ENCODE measurements at places on chromosomes 2 and 18.

GRCh38 chr2:111178730-111179405, 58.2 kb downstream of the BCL2L11 start:
- DNase-seq, result no peak

- no peak for DNase-seq
Measured at GRCh38 chr2:144937910-144938709, 418.2 kb upstream of the ZEB2 start.

GRCh38 chr2:1553671-1554295, 140.5 kb downstream of the TPO start:
- no peak for DNase-seq

DNA sequence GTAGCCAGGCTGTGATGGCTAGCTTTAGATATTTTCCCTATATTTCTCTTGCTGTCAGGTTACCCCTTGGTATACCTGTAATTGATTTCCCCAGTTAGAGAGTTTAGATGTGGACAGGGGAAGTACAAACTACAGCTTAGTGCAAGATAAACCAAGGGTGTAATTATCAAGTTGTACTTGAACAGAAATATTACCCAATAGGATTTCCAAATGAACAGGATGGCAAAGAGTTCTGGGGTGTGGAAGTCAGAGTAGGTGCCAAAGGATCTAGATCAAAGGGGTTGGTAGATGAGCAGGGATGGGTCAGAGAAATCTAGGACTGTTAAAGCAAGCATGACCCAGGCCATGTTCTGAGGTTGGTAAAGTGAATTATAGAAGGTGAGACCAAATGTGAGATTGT, 585.2 kb downstream of the CCDC85A start:
- DNase-seq, result no peak

DNA sequence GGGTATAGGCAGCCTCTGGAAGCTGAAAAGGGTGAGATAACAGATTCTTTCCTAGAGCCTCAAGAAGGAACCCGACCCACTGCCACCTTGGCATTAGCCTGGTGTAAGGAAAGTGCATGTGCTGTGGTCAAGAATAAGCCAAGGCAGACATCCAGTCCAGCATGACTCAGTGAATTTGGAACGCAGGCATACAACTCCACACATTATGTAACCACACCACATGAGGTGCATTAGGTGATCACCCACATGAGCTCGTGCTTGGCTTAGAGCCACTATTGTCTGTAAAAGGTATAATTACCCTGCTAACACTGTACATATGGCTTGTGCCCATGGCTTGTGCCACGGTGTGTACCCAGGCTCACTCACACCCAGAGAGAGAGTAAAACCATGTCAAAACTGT, 583.7 kb upstream of the HNMT start:
- DNase-seq, result no peak

DNA sequence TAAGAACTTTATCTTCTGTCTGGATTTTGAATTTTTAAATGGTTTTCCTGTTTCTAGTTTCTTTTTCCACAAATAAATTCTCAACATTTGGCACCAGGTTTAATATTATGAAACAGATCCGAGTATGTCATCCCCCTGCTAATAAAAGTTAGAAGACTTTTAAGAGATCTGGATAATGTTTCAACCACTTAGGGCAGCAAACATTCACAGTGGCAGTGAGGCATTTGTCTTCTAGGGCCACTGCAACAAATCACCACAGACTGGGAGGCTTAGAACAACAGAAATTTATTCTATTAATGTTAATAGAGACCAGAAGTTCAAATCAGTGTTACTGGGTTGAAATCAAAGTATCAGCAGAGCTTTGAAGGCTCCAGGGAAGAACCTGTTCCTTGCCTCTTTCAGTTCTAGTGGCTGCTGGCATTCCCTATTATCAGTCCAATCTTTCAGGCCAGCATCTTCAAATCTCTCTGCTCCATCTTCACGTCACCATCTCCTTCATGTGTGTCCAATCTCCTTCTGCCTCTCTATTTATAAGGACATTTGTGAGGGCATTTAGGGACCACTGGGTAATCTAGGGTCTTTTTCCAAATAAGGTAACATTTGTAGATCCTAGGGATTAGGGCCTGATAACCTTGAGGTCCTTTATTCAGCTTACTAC, 23.4 kb downstream of the ACSL3 start:
- DNase-seq, result no peak

DNA sequence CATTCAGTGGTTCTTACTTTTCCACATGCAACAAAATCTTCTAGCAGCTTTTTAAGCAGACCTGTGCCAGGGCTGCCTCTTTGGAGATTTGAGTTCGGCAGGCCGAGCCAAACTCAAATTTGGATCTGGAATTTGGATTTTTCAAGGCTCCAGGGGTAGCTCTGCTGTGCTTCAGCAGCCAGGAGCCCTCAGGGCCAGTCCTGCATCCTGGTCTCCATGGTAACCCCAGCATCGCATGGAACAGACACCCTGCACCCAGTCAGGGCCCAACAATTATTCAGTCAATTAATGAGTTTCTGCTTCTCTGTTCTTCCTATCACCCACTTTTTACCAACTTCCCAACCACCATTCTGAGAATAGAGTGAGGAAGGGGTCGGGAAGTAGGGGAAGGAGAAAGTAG, 30.0 kb downstream of the EN1 start:
- no peak for DNase-seq

DNA sequence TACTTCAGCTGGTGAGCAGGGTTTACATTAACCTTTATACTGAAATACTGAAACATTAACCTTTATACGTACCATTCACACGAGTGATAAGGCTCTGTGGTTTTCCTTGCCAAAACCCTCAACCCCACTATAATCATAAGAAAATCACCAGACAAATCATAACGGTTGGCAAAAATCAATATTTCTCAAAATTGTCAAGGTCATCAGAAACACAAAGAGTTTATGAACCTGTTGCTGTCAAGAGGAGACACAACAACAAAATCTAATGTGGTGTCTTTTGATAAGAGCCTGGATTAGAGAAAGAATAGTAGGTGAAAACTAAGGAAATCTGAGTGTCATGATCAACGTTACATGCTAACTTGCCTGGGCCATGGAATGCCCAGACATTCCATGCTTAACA, 396.9 kb upstream of the TMEFF2 start:
- DNase-seq, result no peak

DNA sequence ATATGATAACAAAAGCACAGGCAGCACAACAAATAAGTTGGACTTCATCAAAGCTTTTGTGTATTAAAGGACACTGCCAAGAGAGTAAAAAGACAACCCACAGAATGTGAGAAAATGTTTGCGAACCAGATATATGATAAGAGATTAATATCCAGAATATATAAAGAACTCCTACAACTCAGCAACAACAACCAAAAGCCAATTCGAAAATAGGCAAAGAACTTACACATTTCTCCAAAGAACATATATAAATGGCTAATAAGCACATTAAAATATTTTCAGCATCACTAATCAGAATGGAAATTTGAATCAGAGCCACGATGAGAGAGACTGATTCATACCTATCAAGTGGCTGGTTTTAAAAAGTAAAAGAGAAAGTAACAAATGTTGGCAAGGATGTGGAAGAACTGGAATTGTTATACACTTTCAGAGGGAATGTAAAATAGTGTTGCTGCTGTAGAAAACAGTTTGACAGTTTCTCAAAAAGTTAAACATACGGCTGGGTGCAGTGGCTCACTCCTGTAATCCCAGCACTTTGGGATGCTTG, 25.2 kb downstream of the EPB41L5 start:
- DNase-seq, result no peak

- no peak for DNase-seq
Measured at GRCh38 chr2:47785986-47786385, 3.0 kb downstream of the MSH6 start.

- no peak for DNase-seq
Measured at GRCh38 chr18:44778788-44779187, 98.1 kb downstream of the SETBP1 start.

GRCh38 chr2:152552888-152553287, 164.4 kb downstream of the PRPF40A start:
- DNase-seq, result no peak

GRCh38 chr2:207167099-207167923, 1.6 kb upstream of the KLF7 start:
- peak; percentile 27 for DNase-seq

GRCh38 chr2:64637931-64638330, 15.8 kb downstream of the SERTAD2 start:
- no peak for DNase-seq

DNA sequence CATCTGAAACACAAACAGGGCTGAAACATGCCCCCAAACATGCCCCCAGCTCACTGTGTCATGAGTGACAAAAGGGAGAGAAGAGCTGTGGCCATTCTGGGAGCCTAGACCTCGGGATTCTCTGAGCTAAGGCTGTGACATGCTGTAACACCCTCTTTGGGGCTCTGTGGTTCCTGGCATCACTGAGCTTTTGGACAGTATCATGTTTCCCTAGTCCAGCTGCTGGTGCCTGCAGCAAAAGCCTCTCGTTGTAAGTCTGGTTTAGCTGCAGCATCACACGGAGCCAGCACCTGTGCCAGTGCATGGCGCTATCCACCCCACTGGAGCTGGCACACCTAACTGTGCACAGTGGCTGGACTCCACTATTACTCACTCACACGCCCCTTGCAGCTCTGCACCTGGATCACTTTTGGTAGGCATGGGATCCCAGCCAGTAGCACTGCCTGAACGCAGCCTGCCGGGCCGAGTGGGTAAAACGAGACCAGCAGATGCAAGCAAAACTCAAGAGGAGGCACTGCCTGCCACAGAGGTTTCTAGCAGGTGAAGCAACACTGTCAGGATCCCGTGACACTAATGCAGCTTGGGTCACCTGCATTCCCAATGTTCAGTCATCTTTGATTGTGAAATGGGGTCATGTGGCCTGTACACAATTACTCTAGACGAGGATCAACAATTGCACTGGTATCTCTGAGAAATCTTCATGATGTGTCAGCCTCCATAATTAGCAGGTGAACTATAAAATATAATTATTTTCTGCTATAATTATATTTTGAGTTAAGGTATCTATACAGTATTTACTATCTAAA, 547.2 kb downstream of the ZNF804A start:
- DNase-seq, result no peak

GRCh38 chr2:1698188-1698945, 45.9 kb downstream of the PXDN start:
- no peak for DNase-seq

GRCh38 chr2:165440367-165440766, 29.1 kb upstream of the CSRNP3 start:
- DNase-seq, result no peak

- no peak for DNase-seq
Measured at GRCh38 chr2:212484563-212485080, 54.0 kb downstream of the ERBB4 start.
